Omental fat pad (tissue), 4 donors: ENCODE measurements at places on chromosomes 4 and X.

GRCh38 chrX:72130762-72131250 lies 909 bp downstream of the RTL5 start:
- DNase-seq: no peak

- DNase-seq: no peak
Observed at GRCh38 chr4:101953949-101954348, 163.4 kb downstream of the BANK1 start.

- no peak for DNase-seq
Observed at GRCh38 chr4:168917138-168917779, 92.8 kb downstream of the CBR4 start.

- DNase-seq: no peak
Observed at GRCh38 chr4:112560084-112560483, 44.1 kb upstream of the NEUROG2 start.

GRCh38 chrX:98448524-98448923 lies 1564.8 kb downstream of the RPA4 start:
- no peak for DNase-seq

GRCh38 chr4:109014593-109015412 lies 251.9 kb upstream of the ETNPPL start:
- no peak for DNase-seq

DNA sequence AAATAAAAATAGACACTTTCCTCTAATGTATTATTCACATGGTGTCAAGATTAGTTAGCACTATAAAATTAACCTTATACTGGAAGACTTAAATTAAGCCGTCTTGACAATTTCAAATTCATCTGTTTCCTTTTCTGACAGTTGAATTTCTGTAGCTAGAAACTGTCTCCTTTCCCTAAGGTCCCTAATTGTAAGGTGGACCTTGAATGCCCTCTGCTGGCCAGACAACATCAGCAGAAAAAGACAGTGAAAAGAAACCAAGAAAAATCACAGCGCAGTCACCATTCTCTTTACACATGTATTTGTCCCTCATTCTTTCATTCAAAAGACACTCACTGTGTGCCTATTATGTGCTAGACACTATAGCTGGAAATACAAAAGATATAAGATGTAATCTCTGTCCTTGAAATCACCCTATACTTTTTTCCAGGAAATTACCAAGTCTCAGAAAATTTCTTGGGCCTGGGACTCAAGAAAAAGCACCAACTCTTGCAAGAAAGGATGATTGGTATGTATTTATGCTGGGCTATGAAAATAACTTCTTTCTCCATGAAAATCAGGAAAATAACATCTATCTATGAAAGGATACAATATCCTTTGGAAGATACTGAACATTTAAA lies 32.7 kb upstream of the AMBN start:
- no peak for DNase-seq

GRCh38 chr4:36854554-36854953 lies 390.0 kb upstream of the NWD2 start:
- no peak for DNase-seq

DNA sequence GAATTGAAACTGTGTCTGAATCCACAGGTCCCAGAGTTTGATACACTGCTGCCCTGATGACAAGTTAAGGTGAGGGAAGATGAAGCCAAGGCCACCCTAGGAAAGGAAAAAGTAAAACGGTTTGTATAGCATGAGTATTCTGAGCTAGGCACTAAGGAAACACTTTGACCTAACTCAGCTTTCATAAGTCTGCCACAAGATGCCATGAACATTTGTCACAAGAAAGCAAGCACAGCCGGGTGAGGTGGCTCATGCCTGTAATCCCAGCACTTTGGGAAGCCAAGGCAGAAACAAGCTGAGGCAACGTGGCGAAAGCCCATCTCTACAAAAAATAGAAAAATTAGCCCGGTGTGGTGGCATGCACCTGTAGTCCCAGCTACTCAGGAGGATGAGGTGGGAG lies 34.2 kb downstream of the ELOVL6 start:
- DNase-seq: no peak

- DNase-seq: no peak
Observed at GRCh38 chrX:2516623-2517022, 15.8 kb upstream of the DHRSX start.

GRCh38 chr4:128639541-128640270 lies 169.8 kb upstream of the JADE1 start:
- DNase-seq: no peak

- no peak for DNase-seq
Observed at GRCh38 chr4:8189551-8190466, 9.3 kb upstream of the SH3TC1 start.

DNA sequence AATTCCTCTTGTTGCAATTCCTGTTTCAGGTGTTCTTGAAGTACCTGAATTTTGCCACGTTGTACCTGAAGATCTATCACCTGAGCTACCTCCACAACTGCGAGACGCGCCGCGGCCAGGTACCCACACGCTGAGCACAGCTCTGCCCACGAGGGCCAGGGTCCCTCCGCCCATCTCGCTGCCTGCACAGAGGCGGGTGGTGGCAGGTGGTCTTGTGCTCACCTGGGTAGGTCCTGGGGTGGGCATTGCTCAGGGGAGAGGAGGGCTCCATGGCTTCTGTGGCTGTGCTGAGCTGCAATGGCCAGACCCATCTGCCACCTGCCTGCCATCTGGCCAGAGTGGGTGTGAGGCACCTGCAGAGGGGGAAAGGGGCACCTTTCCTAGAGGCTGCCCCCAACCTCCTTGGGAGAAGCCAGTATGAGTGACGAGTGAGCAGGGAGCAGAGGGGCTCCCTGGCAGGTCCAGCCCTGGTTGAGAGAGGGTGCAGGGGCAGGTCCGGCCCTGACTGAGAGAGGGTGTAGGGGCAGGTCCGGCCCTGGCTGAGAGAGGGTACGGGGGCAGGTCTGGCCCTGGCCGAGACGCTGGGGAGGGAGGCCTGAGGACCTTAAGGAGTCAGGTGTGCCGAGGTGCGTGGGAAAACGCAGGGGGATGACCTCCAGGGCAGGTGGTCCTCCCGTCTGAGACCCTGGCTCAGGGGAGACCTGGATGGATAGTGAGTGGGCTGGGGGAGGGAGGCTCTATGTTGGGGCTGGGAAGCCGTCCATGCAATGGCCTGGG lies 10.7 kb downstream of the PDE6B start:
- no peak for DNase-seq
